ENCODE measurements at places on chromosomes 2 and 18.
A peak's percentile ranks its signal among the peaks of the same experiment; 100 is the strongest.

DNA sequence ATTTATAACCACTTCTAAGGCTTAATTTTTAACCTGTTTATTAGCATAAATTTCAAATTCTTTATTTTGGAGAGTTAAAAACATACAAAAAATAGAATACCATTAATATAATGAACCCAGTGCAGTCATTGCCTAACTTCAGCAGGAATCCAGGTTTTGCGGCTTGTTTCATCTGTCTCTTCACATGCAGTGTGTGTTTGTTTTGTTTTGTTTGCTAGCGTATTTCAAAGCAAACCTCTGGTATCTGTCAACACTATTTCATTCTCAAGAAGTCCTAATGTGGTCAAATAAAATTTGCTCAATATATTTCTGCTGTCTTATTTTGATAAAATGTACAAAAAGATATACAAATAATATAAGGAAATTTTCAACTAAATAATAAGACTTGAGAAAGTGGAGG lies 328.5 kb downstream of the AGPS start:
- DNase-seq: no peak

GRCh38 chr2:105961599-105962146 lies 217.0 kb downstream of the NCK2 start:
- DNase-seq: no peak

DNA sequence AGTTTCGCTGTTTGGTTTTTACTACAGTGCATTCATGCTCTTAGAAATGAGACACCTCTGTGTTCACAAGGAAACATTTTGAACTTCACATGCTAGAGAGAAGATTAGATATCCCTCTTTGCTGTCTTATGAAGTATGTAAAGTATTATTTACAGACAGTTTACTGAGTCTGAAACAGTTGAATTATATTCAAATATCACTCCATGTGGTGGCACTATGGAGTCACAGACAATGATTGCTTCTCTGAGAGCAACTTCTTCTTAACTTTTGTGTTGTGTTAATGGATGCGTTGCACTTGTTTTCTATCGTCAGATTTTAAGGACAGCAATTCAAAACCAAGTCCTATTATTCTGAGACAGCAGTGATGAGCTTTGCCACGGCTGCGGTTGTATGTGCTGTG lies 823.6 kb downstream of the GALR1 start:
- no peak for DNase-seq

- DNase-seq: no peak
Measured at GRCh38 chr2:227826563-227826962, 12.9 kb downstream of the CCL20 start.

GRCh38 chr18:47964053-47964452 lies 33.6 kb upstream of the SMAD2 start:
- peak; percentile 85 for DNase-seq

GRCh38 chr2:54209379-54209778 lies 46.6 kb downstream of the TSPYL6 start:
- no peak for DNase-seq

DNA sequence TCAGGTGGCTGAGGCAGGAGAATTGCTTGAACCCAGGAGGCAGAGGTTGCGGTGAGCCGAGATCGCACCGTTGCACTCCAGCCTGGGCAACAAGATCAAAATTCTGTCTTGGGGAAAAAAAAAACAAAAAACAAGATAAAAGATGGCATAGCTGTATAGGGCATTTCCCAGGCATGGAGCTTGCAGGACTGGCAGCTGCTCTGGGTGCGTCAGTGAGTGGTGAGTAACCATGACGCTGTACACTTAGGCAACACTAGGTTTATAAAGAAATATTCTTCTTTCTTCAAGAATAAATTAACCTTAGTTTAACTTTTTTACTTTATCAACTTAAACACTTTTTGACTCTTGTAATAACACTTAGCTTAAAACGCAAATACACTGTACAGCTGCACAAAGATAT lies 15.4 kb downstream of the TGOLN2 start:
- DNase-seq: no peak

DNA sequence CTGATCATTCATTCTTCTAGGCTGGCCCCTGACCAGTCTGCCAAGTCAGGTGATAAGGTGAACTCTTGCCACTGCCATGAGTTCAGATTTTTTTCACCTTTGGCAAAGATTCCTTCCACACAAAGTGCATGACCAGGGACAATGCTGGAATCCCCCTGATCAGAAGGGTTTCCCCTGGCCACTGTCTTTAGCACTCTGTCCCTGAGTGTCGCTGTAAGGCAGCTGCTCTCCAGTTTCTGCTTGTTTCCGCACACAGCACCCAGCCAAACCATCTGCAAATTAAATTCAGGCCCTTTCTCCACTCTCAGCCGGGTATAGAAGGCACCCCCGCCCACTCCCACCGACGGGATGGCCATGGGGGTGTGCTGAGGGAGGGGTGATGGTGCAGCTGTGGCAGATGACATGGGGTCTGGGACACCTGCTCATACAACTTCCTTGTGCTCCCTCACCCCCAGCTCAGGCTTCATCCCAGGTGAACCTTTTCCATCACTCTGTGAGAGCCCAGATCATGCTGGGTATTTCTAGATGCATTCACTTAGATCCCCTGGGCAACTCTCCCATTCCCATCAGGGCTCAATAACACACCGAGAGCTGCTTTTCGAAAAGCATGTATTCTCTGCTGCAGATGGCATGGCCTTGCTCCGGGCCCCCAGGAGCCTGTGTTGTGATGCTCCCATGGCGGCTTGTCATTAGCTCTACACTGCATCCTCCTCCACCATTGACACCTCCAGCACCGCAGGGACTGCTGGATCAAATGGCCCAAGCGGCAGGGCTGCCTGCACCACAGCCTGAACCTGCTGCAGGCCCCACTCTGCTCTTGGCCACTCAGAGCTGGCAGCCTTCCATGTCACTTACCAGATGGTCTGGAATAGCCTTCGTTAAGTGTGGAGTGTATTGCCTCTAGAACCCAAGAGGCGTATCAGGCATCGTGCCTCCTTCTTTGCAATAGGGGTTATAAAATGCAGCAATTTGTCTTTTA lies 52.3 kb upstream of the ROCK2 start:
- DNase-seq: peak; percentile 26

GRCh38 chr2:45862843-45863242 lies 211.4 kb downstream of the PRKCE start:
- DNase-seq: no peak

DNA sequence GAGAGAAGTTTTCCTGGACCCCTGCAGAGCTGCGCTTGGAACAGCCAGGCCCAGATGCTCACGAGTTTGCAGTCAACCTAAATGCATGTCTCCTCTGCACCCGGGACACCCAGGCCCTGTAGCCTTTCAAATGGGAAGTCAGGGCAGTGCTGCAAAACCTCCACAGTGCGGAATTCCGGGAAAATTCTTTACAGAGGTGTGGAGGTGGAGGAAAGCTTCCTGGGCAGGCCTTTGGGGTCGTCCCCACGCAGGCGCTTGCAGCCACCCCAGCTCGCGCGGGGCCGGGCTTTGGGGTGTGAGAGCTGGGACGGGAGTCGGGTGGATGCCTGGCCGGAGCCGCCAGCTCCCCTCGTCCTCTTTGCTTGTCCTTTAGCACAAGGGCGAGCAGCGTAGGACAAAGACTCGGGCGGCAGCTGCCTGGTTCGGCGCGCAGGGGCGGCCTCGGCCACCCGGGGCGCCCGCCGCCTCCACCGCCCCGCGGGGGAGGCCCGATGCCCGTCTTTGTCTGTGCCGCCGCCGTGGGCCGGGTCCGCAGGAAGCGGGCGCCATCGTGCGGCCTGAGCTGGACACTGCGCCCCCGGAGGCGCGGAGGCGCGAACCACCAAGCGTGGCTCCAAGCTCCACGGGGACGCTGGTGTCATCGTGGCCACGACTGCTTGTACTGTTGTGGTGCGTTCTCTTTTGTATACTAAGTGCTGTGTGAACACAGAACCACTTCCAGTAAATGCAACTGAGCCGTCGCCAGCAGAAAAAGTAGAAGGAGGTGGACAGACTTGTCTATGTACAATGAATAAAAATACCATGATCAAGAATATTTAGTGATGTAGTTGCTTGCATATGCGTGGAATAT lies 28.2 kb upstream of the BCL11A start:
- peak; percentile 69 for DNase-seq

GRCh38 chr18:24024425-24024824 lies 9.9 kb downstream of the TTC39C start:
- no peak for DNase-seq

DNA sequence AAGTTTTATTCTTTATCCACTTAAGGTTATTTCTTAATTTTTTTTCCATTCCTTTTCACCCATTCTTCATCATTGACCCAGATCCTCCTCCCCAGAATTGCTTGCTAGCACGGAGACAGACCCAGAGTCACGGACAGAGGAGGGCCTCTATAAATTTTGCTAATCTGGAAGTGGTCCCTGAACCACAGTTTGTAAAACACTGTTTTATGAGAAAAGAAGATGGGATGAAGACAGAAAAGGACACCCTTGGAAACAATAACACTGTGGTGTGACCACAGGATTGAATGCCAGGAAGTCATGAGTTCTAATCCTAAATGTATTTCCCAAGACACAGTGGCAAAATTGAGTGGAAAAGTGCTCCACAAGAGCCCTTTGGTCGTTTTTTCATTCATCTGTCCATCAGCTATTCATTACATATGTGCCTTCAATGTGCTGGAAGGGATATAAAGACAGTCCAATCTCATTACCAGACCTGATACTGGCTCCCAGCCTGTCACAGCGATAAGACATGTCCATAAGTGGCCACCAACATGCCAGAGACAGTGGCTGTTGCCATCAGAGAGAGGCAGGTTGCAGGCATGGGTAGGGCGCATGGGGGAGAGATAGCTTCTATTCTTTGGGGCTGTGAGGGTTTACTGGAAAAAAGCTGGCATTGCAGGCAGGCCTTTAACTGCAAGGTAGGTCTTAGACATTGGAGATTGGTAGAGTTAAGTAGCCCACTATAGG lies 175.2 kb upstream of the ALPP start:
- no peak for DNase-seq

DNA sequence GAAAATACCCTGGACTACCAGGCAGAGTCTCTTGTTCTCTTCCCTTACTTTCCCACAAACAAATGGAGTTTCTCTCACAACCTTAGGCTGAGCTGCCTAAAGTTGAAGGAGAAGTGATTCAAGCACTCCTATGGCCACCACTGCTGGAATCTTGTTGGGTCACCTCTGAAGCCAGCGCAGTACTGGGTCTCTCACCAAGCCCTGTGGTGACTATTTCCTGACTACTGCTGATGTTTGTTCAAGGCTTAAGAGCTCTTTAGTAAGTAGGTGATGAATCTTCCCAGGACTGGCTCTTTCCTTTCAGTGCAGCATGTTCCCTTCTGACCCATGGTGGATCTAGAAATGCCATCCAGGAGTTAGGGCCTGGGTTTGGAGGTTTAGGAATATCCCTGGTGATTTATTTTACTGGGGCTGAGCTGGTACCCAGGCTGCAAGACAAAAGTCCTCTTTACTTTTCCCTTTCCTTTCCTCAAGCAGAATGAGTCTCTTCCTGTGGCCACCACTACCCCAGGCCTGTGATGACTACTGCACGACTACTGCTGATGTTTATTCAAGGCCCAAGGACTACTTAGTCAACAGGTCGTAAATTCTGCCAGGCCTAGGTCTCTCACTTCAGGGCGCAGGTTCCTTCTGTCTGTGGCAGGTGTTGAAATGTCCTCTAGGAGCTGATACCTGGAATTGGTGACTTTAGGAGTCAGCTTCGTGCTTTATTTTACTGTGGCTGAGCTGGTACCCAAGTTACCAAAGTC lies 121.8 kb downstream of the SLC4A10 start:
- no peak for DNase-seq

DNA sequence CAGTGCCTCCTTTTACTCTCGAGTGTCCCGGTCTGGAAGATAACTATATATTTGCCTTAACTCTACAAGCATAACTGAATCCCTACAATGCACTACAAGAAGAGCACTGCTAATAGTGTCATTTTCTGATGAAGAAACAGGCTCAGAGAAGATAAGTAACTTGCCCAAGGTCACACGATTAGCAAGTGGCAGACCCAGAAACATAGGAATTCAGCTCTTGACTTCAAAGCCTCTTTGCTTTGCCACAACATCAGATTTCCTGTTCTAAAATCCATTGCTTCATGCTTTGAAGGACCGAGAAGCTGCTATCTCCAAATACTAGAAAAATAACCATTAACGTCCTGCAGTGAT lies 65.6 kb downstream of the HS1BP3 start:
- DNase-seq: no peak

DNA sequence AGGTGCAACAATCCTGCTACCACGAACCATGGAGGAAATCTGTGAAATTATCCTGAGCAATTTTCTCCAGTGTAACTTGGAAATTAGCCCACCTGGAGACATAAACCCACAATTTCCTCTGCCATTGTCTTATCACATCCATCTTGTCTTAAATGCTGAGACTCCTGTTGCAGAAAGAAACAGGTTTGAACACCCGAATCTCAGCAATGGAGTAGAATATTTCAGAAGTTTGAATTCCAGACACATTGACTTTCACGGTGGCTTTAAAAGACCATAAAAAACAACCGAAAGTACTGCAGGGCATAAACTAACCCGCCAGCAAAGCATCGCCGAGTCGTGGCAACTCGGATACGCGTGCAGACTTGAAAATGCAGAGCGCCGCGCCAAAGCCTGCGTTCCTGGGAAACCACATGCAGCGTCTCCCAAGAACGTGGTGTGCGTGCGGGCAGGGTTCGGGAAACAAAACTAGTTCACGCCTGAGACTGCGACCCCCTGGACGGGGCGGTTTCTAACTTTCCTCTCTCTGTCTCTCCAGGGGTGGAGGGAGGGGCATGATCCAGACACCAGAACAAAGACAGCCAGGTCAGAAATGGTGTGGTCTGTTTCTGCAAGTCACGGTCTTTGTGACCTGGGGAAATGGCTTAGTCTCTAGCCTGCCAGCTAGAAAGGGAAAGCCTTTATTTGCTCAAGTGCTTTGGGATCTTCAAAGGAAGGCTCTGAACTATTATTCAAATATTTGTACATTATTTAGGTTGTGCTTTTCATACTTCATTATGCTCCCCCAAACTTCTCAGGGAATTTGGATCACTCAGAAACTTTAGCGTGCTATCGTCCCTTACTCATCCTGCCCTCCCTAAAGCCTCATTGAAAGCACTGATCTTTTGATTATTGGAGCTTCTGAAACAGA lies 26.9 kb upstream of the KCTD1 start:
- peak; percentile 67 for DNase-seq

DNA sequence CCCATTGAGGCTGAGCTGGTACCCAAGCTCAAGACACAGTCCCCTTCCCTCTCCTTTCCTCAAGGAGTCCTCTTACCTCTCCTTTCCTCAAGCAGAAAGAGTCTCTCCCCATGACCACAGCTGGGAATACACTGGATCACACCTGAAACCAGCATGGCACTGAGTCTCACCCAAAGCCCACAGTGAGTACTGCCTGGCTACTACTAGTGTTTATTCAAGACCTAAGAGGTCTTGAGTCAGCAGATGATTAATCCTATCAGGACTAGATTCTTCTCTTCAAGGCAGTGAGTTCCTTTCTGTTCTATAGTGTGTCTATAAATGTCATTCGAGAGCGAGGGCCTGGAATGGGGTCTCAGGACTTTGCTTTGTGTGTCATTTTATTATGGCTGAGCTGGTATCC lies 111.4 kb downstream of the METTL4 start:
- no peak for DNase-seq
